Fibroblast of skin of left quadriceps (primary cell): ENCODE measurements at places on chromosomes 6 and 20.
A peak's percentile ranks its signal among the peaks of the same experiment; 100 is the strongest.

DNA sequence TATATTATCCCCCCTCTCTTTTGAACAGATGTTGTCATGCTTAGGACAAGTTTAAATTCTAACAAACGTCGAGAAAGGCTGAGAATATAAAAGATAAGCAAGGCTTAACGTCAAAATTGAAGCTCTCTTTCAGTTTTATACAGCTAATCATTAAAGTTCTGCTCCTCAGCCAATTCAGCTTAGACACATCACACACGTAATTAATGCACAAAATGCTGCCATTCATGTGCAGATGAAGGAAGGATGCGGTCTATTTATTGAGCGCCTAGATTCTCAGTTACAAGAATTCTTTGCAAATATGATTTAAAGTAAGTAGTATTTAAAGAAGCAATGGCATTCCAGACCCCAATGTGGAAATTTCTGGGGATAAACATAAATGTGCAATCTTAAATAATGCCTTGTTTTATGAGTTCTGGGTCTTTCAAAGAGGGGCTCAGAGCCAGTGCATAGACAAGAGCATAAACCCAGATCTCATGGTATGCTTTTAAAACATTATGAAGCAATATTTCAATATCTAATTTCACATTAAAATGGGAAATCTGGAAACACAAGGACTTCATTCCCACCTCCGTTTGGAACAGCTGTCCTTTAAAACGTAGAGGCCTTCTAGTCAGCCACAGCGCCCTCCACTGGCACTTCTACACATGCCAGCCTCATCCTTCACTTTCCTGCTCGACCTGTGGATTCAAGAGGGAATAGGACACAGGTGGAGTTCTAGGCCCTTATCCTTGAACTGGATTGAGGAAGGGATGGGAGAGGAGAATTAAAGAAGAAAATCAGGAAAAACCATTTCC, 85.8 kb downstream of the LYRM4 start:
- DNase-seq = no peak

DNA sequence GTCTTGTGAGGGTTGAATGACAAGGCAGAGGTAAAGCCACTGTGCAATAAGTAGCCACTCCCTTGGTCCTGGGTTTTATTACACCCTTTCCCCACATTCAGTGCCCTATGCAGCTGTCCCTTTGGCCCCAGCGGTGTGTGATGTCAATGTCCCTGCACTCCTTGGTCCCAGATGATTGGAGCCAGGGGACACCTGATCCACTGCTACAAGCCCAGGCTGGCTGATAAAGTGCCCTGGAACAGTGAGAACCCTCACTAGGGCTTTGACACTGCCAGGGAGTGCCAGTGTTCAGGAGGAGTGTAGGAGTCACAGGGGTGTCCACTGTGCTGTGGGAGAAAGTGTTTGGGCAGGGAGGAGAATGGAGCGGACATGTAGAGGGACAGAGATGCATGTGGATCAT, 30.4 kb downstream of the GABRR1 start:
- no peak for DNase-seq

- DNase-seq = no peak
Measured at GRCh38 chr20:33686984-33687366, 790 bp upstream of the E2F1 start.

- no peak for DNase-seq
Measured at GRCh38 chr6:158389193-158389919, 77.1 kb downstream of the TULP4 start.

GRCh38 chr20:38402816-38403215, 32.3 kb downstream of the SNHG17 start:
- DNase-seq = no peak

DNA sequence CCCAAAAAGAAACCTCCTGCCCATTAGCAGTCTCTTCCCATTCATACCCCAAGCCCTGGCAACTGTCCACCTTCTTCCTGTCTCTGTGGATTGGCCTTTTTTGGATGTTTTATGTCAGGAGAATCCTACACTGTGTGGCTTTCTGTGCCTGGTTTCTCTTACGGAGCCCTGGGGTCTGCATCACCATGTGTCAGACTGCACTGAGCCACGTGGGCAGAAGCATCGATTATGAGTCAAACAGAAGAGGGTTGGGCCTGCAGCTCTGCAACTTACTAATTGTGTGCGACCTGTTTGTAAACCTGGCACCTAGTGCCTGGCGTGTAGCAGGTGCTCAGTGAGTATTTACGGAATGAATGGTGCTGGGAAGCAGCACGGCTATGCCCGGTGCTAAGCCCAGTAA, 62.6 kb downstream of the IGF2R start:
- DNase-seq = no peak

GRCh38 chr6:34515473-34516387, 40.4 kb downstream of the SPDEF start:
- no peak for DNase-seq

DNA sequence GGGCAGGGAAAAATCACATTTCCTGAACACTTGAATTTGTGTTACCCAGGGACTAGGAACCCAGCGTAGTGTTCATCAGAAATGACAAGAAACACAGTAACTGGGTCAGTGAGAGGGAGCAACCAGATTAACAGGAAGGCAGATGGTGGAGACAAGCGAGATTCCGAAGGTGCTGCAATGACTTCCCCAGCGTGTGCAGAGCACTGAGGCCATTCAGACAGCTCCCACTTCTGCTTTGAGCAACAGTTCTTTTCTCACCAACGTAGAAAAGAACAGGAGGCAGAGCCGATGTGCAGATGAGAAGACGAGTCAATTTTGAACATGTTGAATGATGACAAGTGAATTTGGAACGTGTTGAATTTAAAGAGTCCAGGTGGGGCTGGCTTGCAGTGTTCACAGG, 63.1 kb upstream of the IFNGR1 start:
- no peak for DNase-seq

- no peak for DNase-seq
Measured at GRCh38 chr6:137677709-137678108, 183.5 kb upstream of the OLIG3 start.

- DNase-seq = no peak
Measured at GRCh38 chr20:37431786-37432185, 85.8 kb downstream of the SRC start.

DNA sequence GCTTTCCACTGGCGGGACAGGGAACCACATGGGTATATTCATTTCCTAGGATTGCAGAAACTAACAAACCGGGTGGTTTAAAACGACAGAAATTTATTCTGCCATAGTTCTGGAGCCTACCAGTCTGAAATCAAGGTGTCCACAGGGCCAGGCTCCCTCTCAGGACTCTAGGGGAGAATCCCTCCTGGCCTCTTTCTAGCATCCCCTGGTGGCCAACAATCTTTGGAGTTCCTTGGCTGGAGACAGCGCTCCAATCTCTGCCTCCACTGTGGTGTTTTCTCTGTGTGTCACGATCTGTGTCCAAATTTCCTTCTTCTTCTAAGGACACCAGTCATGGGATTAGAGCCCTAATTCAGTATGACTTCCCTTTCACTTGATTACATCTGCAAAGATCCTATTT, 95.0 kb downstream of the SCML4 start:
- DNase-seq = no peak

DNA sequence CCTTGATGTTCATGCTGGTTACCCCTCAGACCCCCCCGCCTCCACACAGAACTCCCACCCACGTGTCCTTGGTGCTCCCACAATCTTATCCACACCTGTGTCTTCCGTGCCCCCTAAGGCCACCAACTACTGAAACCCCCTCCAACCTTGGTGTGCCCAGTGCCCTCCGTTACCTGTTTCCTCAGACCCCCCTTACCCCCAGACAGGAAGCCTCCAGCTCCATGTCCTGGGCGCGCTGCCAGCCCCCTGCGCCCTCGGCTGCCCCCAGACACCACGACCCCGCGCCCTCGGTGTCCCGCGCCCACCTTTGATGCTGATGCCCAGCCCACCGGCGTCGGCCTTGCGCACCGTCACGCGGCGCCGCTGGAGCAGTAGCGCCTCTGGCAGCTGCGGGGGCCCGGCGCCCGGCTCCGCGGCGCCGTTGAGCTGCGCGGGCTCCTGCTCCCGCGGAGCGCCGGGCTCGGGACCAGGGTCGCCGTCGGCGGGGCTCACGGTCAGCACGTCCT, 504 bp downstream of the SNTA1 start:
- no peak for DNase-seq

DNA sequence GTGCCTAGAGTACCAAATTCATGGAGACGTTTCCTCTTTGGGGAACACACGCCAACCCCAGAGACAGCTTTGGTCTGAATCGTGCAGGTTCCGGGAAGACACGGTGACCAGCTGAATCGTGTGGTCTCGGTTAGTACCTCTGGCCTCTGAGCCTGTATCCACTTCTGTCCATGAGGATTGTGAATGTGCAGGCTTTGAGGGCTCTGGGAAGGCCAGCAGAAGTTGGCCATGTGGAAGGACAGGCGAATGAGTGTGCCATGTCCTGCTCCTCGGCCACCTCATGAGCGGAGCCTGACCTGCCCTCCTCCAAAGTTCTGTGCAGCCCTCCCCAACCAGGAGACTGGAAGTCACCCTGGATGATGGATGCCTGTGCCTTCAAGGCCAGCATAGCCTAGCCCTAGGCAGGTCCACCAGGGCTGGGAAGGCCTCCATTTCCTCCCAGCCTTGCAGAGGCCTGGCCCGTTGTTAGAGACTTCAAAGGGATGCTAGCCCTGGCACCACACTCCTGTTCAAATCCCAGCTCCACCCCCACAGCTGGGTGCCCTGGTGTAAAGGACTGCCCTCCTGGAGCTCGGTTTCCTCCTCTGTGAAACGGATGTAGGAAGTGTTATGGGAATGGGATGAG, 1.7 kb upstream of the TMEM74B start:
- no peak for DNase-seq

DNA sequence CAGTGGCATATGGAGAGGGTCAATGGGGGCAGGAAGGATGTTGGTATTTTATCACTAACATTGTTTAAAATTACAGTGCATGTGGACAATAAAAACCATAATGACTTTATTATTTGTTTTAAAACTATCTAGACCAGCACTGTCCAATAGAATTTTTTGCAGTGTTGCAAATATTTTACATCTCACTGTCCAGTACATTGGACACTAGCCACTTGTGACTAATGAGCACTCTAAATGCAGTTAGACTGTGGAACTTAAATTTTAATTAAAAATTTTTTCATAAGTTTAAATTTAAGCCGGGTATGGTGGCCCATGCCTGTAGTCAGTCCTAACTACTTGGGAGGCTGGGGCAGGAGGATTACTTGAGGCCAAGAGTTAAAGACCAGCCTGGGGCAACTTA, 101.7 kb downstream of the DTD1 start:
- no peak for DNase-seq

GRCh38 chr6:45084257-45084656, 243.9 kb upstream of the RUNX2 start:
- DNase-seq = no peak

GRCh38 chr6:39965751-39966150, 31.5 kb upstream of the MOCS1 start:
- DNase-seq = no peak

GRCh38 chr6:151443911-151444621, 7.9 kb downstream of the RMND1 start:
- no peak for DNase-seq

- DNase-seq = no peak
Measured at GRCh38 chr6:142903812-142904211, 41.2 kb downstream of the HIVEP2 start.

- DNase-seq = peak; percentile 7
Measured at GRCh38 chr6:35810971-35811698, 6.0 kb downstream of the LHFPL5 start.

- DNase-seq = no peak
Measured at GRCh38 chr6:56549014-56549413, 93.7 kb downstream of the DST start.

GRCh38 chr20:39524371-39524911, 562.3 kb downstream of the DHX35 start:
- DNase-seq = no peak
